ENCODE measurements at places on chromosomes 16 and 17. TPM values are rescaled to one million over a fixed set of nuclear protein-coding genes. Genes with fewer than 3 reads are reported as not detected.

DNA sequence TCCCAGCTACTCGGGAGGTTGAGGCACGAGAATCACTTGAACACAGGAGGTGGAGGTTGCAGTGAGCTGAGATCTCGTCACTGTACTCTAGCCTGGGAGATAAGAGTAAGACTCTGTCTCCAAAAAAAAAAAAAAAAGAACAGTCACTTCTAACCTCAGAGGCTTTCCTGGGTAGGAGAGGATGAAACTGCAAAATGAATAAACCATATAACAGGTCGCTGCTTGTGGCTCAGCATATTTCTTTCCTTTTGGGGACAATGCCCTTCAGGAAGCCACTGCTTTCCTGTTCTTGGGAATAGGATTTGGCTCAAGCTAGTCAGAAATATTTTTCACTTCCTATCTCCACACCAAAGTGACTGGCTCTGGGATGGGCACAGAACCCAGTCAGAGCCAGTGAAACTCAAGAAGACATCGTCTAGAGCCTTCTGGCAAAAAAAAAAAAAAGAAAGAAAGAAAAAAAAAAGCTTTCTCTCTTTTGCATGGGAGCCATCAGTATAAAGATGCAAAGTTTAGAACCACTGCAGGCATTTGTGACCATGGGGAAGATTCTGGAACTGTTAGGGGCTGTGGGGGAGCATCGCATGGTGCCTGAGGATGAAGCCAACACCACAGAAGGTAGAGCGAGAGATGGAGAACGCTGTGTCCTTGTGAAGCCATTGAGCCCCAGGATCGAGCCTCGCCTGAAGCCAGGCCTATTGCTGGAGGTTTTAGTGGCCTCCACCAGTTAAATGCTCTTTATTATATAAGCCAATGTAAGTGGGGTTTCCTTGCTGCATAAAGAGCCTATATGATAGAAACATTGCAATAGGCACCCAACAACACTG is 71.8 kb upstream of the MRTFB start:
- DNase-seq = no peak

GRCh38 chr16:54821731-54822130 is 108.9 kb upstream of the IRX5 start:
- DNase-seq = no peak

The AIPL1 gene
- not detected for total RNA-seq

- no peak for DNase-seq
Measured at GRCh38 chr17:9247401-9247938, 226.2 kb downstream of the NTN1 start.

GRCh38 chr16:8740775-8741355 is 56.6 kb downstream of the TMEM186 start:
- no peak for DNase-seq

The SLC35G6 gene
- total RNA-seq = not detected

- DNase-seq = no peak
Measured at GRCh38 chr16:65663774-65664173, 541.9 kb upstream of the CDH11 start.

DNA sequence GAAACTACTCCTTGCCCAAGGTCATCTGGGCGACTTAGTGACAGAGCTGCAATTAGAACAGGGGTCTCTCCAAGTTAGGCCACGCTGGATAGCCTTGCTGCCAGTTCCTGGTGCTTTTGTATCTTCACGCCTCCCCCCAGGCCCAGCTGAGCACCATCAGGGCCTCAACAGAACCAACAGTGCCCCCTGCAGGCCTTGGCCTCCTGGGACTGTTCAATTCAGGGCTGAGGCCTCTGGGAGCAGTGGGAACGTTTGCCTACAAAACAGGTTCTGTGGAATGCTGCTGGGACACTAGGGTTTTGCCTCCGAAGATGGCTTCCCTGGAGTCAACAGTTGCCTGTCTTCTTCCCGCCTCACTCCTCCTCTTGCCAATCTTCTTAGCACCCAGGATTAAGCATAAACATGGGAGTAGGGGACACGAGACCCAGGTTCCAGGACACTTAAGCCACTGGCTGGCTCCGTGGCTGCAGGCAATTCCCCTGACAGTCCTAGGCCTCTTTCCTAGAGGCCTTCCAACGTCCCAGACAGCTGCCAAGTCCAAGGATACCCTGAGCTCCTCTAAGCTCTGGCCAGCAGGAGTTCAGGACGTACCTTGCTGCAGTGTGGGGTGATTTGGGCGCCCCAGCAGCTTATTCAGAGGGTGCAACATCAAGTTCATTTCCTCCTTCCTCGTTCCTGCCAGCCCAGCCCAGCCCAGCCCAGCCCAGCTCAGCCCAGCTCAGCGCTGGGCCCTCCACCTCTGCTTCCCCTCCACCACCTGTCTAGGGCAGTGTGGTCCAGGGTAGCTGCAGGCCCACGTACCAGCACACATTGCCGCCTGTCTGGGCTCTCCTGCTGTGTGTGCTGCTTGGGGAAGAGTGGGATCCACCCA is 246.6 kb upstream of the RPL38 start:
- DNase-seq = peak; percentile 75

DNA sequence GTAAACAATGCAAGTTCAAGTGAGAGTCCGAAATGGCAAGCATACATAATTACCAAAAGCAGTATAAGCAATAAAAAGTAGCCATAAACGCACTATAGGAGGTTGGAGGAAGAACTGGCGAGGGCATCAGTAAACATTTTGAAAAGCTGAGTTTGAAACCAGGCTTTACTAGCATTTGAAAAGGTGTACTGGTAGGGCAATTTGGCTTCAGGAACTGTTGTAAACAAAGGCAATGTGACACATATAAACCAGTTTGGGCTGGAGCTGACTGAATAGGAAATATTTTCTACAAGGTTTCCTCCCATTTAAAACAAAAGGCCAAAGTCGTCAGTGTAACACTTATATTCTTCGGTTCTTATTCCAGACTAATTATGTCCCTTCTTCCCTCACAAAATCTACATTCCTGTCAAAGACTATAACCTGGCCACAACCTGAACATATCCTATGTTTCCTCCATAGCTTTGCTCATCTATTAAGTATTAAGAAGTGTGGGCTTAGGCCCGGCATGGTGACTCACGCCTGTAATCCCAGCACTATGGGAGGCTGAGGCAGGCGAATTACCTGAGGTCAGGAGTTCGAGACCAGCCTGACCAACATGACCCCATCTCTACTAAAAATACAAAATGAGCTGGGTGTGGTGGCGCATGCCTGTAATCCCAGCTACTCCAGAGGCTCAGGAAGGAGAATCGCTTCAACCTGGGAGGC is 7.8 kb downstream of the CBX1 start:
- DNase-seq = no peak

DNA sequence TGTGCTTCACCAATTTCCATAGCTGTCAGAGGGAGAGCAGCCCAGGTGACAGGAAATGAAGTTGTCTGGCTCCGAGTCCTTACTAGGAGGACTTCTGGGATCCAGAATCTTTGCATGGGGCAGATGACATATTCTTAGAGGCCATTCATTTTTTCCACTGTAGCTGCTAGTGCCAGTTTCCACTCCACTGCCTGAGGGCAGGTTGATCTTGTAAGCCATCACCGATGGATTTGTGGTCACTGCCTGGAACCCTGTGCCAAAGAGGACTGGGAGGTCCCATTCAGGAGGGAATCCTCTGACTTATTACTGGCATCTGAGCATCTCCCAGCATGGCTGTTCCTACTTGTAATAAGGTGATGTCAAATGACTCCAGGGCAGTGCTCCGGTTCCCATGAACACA is 144.1 kb upstream of the KCNJ18 start:
- no peak for DNase-seq

GRCh38 chr16:19375561-19376158 is 42.0 kb upstream of the TMC5 start:
- peak; percentile 52 for DNase-seq

GRCh38 chr16:66459878-66460277 is 32.8 kb downstream of the BEAN1 start:
- DNase-seq = no peak

GRCh38 chr17:5877366-5877765 is 192.8 kb upstream of the WSCD1 start:
- no peak for DNase-seq

The KCNJ16 gene
- total RNA-seq = not detected

DNA sequence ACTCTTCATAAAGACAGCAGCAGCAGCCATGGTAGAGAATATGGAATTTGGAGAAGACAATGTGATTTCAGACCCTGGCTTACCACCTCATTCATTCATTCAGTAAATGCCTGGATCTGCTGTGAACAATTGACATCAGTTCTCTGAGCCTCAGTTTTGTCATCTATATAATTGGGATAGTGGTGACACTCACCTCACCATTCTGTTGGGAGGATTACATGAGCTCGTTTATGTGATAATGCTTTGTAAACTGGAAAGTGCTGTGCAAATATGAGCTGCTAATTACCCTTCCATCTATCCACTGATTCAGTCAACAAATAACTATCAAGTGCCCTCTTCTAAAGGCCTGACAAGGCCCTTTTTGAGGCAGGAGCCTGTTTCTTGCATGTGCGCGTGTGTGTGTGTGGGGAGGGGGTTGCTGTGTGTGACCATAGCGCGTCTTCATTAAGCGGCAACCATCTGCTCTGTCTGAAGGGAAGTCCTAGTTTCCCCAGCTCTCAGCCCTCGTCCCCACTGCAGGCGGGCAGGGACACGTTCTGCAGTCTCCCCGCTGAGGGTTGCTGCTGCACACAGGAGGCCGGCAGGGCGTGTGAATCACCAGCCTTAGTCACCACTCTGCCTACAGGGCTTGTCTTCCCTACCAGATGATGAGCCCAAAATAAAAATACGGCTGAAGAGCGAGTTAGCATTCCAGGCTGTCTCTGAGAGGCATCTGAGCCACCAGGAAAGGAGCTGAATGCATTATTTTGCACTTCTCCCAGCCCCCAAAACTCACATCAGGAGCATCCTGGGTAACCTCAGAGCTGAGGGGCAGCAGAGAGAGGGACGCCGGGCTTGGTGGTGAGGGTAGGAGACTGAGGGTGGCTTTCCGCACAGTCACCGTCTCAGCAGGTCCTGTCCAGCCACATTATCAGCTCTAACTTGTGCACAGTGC is 19.9 kb downstream of the ARL4D start:
- peak; percentile 23 for DNase-seq

DNA sequence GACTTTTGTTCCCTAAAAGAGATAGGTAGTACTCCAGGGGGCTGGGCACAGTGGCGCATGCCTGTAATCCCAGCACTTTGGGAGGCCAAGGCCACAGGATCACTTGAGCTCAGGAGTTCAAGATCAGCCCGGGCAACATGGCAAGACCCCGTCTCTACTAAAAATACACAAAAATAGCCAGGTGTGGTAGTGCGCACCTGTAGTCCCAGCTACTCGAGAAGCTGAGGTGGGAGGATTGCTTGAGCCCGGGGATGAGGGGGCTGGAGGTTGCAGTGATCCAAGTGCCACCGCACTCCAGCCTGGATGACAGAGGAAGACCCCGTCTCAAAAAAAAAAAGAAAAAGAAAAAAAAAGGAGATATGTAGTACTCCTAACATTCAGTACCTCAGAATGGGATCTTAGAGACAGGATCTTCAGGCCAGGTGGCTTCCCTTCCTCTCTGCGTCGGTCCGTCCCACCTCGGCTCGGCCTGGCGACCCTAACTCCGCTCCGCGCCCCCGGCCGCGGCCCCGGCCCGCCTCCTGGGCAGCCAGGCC is 89.6 kb downstream of the CDC27 start:
- no peak for DNase-seq

GRCh38 chr16:19001788-19002187 is 18.1 kb downstream of the TMC7 start:
- DNase-seq = no peak

DNA sequence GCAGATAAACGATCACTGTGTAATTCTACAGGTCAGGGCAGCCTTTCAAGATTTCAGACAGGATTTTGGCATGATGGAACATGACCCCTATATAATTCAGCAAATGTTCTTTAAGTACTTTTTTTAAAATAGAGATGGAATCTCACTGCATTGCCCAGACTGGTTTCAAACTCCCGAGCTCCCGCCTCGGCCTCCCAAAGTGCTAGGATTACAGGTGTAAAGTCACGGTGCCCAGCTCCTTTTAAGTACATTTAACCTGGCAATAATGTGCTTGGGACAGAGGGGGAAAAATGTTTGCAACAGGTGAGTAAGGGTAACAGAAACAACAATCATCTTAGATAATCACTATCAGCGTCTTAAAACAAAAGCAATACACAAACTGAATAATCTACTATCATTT is 66.5 kb upstream of the PSMD7 start:
- DNase-seq = no peak

The HNF1B gene
- total RNA-seq = 0.59 TPM

The SEZ6L2 gene
- 0.11 TPM for total RNA-seq

DNA sequence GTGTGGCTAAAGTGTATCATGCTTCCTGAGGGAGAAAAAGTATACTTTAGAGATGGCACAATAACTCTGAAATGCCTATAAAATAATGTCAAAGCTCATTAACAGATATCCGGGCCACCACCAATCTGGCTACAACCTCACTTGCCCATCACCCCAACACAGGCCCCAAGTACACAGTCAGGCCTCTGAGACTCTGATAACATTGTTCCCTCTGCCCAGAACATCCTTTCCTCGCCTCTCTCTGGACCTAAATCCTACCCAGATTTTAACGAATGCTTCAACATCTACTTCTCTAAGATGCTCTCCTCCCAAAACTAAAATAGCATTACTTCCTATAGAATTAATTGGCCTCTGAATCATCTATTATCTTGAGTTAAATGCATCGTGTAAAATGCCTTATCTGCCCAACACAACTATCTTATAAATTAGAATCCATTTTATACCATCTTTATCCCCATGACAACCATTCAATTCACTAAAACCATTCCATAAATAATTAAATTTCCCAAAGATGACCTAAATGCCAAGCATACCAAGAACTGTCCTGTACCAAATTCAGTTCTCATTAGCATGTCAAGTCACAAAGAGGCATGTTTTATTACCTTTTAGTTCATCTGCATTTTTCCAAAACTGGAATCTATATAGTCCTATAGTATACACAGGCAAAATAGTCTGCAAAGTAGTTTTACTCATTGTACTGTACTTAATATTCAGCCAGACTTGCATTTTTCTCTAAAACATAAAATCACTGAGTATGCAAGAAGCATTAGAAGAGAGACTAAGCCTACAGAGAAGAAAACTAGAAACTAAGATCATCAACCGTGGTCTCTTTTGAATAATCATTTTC is 15.7 kb downstream of the HELZ start:
- no peak for DNase-seq

The FUS gene
- 486 TPM for total RNA-seq

The MT1G gene
- 35.9 TPM for total RNA-seq

The EXOSC6 gene
- total RNA-seq = 25.0 TPM

GRCh38 chr17:57940231-57940630 is 15.0 kb downstream of the CUEDC1 start:
- no peak for DNase-seq

The ADAM11 gene
- total RNA-seq = 0.07 TPM

DNA sequence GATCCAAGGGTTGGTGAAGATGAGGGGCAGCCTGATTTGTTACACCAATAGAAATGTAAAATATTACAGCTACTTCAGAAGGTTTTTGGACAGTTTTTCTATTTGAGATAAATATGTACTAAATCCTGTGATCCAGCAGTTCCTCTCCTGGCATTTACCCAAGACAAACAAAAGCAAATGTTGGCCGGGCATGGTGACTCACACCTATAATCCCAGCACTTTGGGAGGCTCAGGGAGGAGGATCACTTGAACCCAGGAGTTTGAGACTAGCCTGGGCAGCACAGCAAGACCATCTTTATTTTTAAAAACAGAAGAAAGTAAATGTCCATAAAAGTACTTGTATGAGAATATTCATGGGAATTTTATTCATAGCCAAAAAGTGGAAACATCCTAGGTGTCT is 64.8 kb upstream of the MRC2 start:
- no peak for DNase-seq

GRCh38 chr17:57313097-57313835 is 56.9 kb downstream of the MSI2 start:
- DNase-seq = no peak
